ENCODE measurements at places on chromosomes 1 and 21. TPM values are rescaled to one million over a fixed set of nuclear protein-coding genes. Genes with fewer than 3 reads are reported as not detected.

The LINGO4 gene
- total RNA-seq: not detected

- DNase-seq: no peak
Measured at GRCh38 chr1:161480381-161481035, 24.7 kb upstream of the FCGR2A start.

DNA sequence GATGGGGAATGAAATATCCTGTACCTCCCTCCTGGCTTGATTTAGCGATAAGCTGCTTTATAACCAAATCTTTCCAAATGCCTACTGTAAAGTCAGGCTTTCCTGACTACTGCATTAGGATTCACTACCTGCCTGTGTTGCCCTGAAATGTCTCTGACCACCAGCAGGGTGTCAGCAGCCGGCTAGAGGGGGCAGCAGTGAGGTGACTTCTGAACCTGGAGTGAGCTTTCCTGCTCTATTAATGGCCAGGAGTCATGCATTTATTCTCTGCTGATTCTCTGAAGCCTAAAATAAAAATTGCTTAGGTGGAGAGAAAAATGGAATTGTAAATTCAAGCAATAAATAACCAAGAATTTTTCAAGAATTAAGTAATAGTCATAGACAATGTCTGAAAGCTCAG lies 2.5 kb downstream of the BACE2 start:
- peak; percentile 49 for DNase-seq

DNA sequence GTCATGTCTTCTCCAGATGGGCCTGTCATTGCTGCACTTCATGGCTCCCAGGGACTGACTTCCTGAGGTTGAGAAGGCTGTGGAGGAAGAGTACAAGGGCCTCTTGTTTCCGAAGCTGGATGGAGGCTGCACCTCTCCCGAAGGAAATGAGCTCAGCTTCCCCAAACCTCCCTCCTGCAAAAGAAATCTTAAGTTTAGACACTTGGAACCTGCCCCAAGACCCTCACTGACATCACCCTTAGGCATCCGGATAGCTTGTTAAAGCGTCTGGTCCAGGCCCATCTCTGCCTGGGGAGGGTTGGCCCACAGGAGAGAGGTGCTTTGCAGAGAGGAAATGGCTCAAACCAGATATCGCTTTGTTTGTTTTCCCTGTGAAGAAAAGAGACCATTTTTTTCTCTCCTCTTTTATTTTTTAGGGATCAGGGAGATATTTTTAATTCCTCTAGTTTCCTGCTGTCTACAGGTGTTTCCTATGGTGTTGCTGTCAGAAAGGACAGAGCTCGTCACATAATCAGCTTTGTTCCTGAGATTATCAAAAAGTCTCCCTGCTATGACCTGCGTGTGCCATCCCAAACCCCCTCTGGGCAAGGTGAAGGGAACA lies 25.0 kb downstream of the RCSD1 start:
- DNase-seq: no peak

DNA sequence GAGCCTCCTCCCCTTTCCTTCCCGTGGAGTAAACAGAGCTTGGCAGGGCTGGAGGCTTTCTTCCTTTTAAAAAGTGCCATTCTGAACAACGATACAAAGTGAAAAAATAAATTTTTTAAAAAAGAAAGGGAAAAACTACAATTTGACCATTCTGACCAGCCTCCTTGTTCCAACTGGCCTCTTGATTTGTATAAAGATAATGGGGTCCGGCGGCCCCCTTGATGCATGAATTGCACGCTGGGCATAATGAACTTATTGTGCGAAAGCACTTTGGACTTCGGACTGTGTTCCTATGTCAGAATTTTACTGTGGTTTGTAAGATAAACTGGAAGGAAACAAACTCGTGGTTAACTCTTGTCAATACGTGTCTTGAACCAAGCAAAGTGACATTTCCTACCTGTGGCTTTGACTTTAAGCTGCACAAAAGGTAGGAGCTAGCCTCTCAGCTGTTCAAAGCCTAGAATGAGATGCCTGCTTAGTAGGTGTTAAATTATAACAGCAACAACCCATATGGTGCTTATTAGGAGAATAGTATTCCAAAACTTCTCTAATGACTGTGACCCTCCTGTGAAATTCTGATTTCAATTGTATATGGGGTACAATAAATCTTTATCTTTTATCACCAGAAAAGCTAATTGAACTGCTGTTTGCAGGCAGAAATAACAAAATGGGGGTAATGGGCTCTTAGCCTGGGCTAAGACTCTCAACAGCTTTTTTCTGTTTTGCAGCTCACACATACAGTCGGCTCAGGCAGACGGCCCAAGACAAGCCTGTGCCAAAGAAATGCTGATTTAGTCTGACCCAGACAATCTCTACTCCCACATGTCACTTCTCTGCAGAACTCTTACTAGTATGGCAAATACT lies 9.3 kb downstream of the IRF2BP2 start:
- DNase-seq: no peak

DNA sequence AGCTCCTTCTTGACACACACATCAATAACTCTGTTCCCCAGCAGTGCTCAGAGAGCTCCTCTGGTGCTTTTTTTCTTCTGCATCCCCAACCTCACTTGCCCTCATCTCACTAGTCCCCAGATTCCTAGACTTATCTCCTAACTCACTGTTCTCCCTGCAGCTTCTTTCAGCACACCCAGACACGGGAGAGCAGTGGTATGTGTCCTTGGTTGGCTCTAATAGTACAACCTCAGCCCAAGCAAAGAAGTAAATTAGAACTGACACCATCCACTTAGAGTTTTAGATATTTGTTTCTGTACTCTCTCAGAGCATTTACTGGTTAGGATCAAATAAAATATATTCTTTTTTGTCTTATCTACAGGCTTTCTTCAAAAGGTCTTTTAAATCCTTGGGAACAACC lies 201.4 kb upstream of the SNX7 start:
- no peak for DNase-seq

The PTPN22 gene
- 0.59 TPM for total RNA-seq

The OLIG1 gene
- total RNA-seq: not detected

GRCh38 chr1:230385158-230385450 lies 41.0 kb downstream of the PGBD5 start:
- DNase-seq: no peak

DNA sequence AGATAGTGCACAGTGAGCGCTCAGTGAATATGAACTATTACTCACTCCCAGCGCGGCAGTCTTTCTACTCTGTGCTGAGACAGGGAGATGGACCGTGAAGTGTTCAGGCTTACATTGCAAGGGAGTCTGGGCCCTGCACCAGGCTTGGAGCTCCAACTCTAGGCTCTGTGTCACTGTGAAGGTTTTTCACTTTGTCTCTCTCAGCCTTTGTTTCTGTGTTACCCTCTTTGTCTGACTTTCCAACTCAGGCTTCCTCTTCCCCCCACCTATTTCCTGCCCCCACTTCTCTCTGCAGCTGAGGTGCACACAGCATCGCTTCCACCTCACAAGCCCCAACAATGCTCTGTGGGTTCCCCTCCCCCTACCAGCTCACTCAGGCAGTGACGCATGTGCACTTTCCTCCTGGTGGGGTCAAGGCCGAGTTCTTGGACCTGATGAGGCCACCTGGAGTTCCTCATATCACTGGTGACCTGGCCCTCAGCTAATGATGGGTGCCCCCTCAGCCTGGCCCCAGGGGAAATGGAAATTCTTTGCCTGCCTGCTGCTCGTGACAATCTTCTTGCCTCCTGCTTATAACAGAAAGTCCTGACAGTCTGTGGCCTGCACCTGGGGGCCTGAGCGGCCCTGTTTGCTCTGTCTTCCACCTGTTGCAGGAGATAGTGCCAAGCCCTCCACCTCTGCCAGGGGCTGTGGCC lies 1.1 kb upstream of the LCK start:
- no peak for DNase-seq

DNA sequence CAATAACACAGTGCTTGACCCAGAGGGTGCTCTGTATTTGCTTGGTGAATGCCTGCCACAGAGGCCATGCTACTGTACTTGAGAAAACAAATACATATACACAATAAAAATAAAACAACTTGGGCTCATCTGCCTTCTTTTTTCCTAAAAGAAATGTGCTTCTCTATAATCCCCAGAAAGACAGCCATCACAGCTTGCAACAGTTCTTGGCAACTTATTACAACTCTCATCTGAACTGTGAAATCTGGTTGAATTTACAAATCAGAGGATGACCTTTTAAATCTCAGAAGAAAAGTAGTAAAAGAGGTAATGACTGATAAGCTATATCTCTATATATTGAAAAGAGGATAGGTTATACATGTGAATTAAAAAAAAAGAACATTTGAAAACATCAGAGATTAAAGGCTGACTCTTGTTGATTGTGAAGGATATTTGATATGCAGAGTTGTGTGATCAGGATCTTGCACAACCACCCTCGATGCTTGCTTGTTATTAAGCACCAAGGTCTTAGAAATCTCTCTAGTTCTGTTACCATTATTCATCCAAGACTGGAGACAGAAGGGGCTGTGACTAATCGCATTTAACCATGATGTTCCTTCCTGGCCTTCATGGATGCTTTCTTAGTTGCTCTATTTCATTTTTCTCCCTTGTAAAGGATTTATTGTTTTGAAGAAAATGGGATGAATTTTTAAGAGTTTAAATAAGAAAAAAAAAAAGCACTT lies 213.4 kb downstream of the APP start:
- peak; percentile 41 for DNase-seq

DNA sequence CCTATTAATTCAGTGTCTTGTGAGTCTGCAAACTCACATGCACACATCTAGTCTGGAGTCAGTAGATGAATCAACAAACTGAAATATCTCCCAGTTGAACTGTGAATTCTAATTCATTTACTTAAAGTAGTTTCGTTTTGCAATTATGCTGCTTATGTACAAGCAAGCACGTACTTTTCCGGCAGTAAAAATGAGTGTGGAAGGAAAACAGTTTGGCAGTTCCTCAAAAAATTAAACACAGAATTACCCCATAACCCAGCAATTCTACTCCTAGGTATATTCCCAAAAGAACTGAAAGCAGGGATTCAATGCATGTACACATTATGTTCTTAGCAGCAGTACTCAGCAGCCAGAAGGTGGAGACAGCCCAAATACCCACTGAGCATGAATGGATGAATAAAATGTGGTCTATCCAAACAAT lies 49.3 kb downstream of the GNB1 start:
- no peak for DNase-seq

GRCh38 chr1:41795205-41795762 lies 123.4 kb downstream of the HIVEP3 start:
- DNase-seq: peak; percentile 44

The NUDC gene
- total RNA-seq: 51.3 TPM

DNA sequence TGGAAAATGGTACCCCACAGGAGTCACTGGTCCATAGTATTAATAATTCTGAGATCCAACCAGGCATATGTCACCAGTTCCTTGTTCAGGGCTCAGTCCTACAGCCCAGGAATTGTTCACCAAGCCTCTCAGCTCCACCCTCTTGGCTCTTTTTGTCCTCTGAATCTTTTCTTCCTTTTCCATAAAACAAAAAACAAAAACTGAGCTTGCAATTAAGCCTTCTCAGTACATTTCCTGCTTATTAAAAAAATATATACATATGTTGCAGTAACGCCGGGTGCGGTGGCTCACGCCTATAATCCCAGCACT lies 23.4 kb upstream of the KIF1B start:
- no peak for DNase-seq

GRCh38 chr1:233570706-233571105 lies 43.2 kb upstream of the KCNK1 start:
- DNase-seq: no peak

GRCh38 chr1:233993651-233994050 lies 89.2 kb downstream of the SLC35F3 start:
- peak; percentile 54 for DNase-seq

The GPATCH2 gene
- 17.0 TPM for total RNA-seq

The PCAT6 gene
- total RNA-seq: not detected

DNA sequence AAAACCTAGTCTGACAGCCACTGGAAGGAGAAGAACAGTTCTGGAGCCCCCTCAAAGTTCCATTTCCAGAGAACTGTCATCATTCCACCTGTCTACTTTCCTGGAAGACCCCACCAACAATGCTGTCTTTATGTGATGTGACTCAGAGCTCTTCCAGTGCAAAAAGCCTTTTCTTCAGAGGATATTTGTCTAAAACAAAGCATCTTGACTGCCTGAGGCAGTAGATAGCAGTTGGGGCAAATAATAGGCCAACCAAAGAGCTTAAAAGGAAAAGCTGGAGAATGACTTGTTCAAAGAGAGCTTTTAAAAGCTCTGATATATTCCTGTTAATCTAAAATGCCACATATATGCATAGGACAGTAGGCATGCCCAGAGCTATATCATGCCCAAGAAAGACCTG lies 62.6 kb downstream of the MIS18A start:
- no peak for DNase-seq

GRCh38 chr1:21037091-21037490 lies 139.6 kb downstream of the EIF4G3 start:
- no peak for DNase-seq

- peak; percentile 71 for DNase-seq
Measured at GRCh38 chr1:109959974-109960744, 24.4 kb upstream of the AHCYL1 start.

- no peak for DNase-seq
Measured at GRCh38 chr1:26335774-26336476, 18.0 kb downstream of the CRYBG2 start.

The SAMSN1 gene
- 0.12 TPM for total RNA-seq

GRCh38 chr1:1232796-1233566 lies 944 bp downstream of the B3GALT6 start:
- no peak for DNase-seq

The C8A gene
- total RNA-seq: not detected

The BEST4 gene
- total RNA-seq: not detected

The SHISAL2A gene
- total RNA-seq: not detected

GRCh38 chr1:215055281-215055935 lies 27.1 kb upstream of the KCNK2 start:
- no peak for DNase-seq

- no peak for DNase-seq
Measured at GRCh38 chr1:85085417-85085816, 37.1 kb upstream of the MCOLN3 start.

GRCh38 chr1:240621249-240621648 lies 9.3 kb upstream of the GREM2 start:
- DNase-seq: no peak

DNA sequence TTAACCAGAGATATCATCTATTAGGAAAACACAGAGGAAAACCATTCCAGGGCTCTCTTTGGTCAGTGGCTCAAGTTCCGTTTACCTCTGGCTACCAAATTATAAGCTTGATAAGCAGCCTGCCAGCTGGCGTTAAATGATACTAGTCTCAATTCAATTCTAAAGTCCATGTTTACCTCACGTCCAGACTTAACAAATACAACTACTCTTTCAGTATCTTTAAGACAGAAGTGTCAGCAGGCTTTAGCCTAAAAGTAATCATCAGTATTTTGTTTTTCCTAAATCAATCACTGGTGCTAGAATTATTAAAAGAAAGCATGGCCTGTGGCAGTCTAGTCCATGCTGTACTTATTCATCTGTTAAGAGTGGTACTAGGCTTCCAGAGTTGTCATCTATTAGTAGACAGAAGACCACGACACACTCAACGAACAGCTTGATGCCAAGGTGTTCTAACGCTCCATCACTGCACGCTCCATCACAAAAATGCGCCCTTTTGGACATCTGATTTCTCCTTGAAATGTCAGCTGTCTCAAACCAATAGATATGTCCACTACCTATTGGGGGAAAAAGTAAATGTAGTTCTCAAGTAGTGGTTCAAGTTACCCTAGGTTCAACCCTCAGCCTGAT lies 1.5 kb downstream of the IVNS1ABP start:
- no peak for DNase-seq

The NHLH1 gene
- total RNA-seq: not detected

All from RPMI7951 (cell line).